A549 treated with Mapracorat at 1 μM for 4 hours (cell line): ENCODE measurements at places on chromosomes 11 and 22. TPM values are rescaled to one million over a fixed set of nuclear protein-coding genes. Genes with fewer than 3 reads are reported as not detected.

The RFPL1 gene
- not detected in 5 replicates for total RNA-seq

The RBFOX2 gene
- total RNA-seq = 22.9 to 31.1 TPM (median 29.4 TPM) in 5 replicates

The APLNR gene
- total RNA-seq = 0.05 to 0.07 TPM in 2 of 5 replicates, not detected in the others

The OOSP3 gene
- total RNA-seq = not detected in 5 replicates

The KIF18A gene
- total RNA-seq = 12.9 to 15.5 TPM (median 15.0 TPM) in 5 replicates

The ANO5 gene
- 1.3 to 1.9 TPM (median 1.5 TPM) in 5 replicates for total RNA-seq

The OR2AT4 gene
- total RNA-seq = not detected in 5 replicates

The ROBO3 gene
- 2.2 to 2.8 TPM (median 2.6 TPM) in 5 replicates for total RNA-seq

The GLB1L3 gene
- 0.07 TPM in 1 of 5 replicates, not detected in the others for total RNA-seq

The MYOD1 gene
- total RNA-seq = not detected in 5 replicates

The SAA1 gene
- total RNA-seq = 1.5 to 2.6 TPM (median 2.1 TPM) in 5 replicates

The ACAT1 gene
- total RNA-seq = 60.6 to 81.1 TPM (median 65.3 TPM) in 5 replicates

The VSIG2 gene
- not detected in 5 replicates for total RNA-seq

The ROM1 gene
- total RNA-seq = 3.5 to 4.8 TPM (median 4.3 TPM) in 5 replicates

The SLC2A11 gene
- 8.6 to 10.7 TPM (median 10.0 TPM) in 5 replicates for total RNA-seq

The OR6T1 gene
- total RNA-seq = not detected in 5 replicates

The KCNE3 gene
- total RNA-seq = not detected in 5 replicates

The TYR gene
- total RNA-seq = not detected in 5 replicates

The TPBGL gene
- 0.08 to 0.27 TPM (median 0.17 TPM) in 5 replicates for total RNA-seq

The OR51L1 gene
- not detected in 5 replicates for total RNA-seq

The PATE2 gene
- total RNA-seq = not detected in 5 replicates

The SCGB1C1 gene
- not detected in 5 replicates for total RNA-seq

The TMEM45B gene
- total RNA-seq = 0.07 to 0.22 TPM (median 0.11 TPM) in 3 of 5 replicates, not detected in the others

The ZFP91 gene
- 33.2 to 39.9 TPM (median 37.7 TPM) in 5 replicates for total RNA-seq

The RAG2 gene
- not detected in 5 replicates for total RNA-seq

The OSM gene
- total RNA-seq = 0.12 TPM in 1 of 5 replicates, not detected in the others

The FAM111A gene
- total RNA-seq = 6.9 to 8.3 TPM (median 7.5 TPM) in 5 replicates

The DEPDC7 gene
- total RNA-seq = 6.7 to 8.7 TPM (median 7.3 TPM) in 5 replicates

The VWCE gene
- total RNA-seq = 0.56 to 1.0 TPM (median 0.69 TPM) in 5 replicates

The RAC2 gene
- total RNA-seq = 0.20 to 0.29 TPM (median 0.28 TPM) in 3 of 5 replicates, not detected in the others

The OR10D3 gene
- total RNA-seq = not detected in 5 replicates

The SCYL1 gene
- total RNA-seq = 47.1 to 64.1 TPM (median 61.4 TPM) in 5 replicates

The POU2AF2 gene
- total RNA-seq = not detected in 5 replicates

The CD3G gene
- total RNA-seq = not detected in 5 replicates

The GRM5 gene
- total RNA-seq = 0.01 TPM in 1 of 5 replicates, not detected in the others

The MYBPC3 gene
- total RNA-seq = 0.07 to 0.12 TPM (median 0.08 TPM) in 4 of 5 replicates, not detected in the other

The OR8H1 gene
- total RNA-seq = not detected in 5 replicates

The HIKESHI gene
- 36.0 to 39.1 TPM (median 37.2 TPM) in 5 replicates for total RNA-seq

The LYVE1 gene
- 0.20 to 0.77 TPM (median 0.48 TPM) in 5 replicates for total RNA-seq

The BRMS1 gene
- 74.1 to 98.9 TPM (median 84.5 TPM) in 5 replicates for total RNA-seq

The GNAZ gene
- 2.3 to 2.9 TPM (median 2.5 TPM) in 5 replicates for total RNA-seq

The CD248 gene
- total RNA-seq = not detected in 5 replicates

The SCGB1A1 gene
- not detected in 5 replicates for total RNA-seq

The PANX3 gene
- not detected in 5 replicates for total RNA-seq

The TMEM151A gene
- total RNA-seq = 1.9 to 4.0 TPM (median 3.6 TPM) in 5 replicates

The NPAS4 gene
- not detected in 5 replicates for total RNA-seq

The HEPN1 gene
- total RNA-seq = not detected in 5 replicates

The CALCB gene
- 0.20 TPM in 1 of 5 replicates, not detected in the others for total RNA-seq

The UPB1 gene
- total RNA-seq = not detected in 5 replicates

The HEPHL1 gene
- not detected in 5 replicates for total RNA-seq

The MGAT3 gene
- total RNA-seq = 0.43 to 0.84 TPM (median 0.71 TPM) in 5 replicates

The ZNF215 gene
- total RNA-seq = 0.82 to 1.2 TPM (median 0.95 TPM) in 5 replicates

The RELT gene
- total RNA-seq = 5.8 to 9.0 TPM (median 8.0 TPM) in 5 replicates

The FBLN1 gene
- total RNA-seq = 38.0 to 57.3 TPM (median 52.2 TPM) in 5 replicates

The TRIM51 gene
- not detected in 5 replicates for total RNA-seq

The LDHAL6A gene
- not detected in 5 replicates for total RNA-seq

The GPHA2 gene
- not detected in 5 replicates for total RNA-seq
